Dorsolateral prefrontal cortex (tissue), 122 donors: ENCODE measurements at places on chromosomes 6 and 20. TPM values are rescaled to one million over a fixed set of nuclear protein-coding genes. Genes with fewer than 3 reads are reported as not detected.

The ANGPT4 gene
- 0.33 TPM for total RNA-seq

The SCRT2 gene
- total RNA-seq, result 2.8 TPM

The CGA gene
- not detected for total RNA-seq

The ATG5 gene
- 26.4 TPM for total RNA-seq

The HLA-DQB2 gene
- total RNA-seq, result 4.9 TPM

The SOX18 gene
- total RNA-seq, result 9.3 TPM

The WFDC12 gene
- total RNA-seq, result not detected

The CST1 gene
- total RNA-seq, result not detected

The GUCA1A gene
- total RNA-seq, result 1.9 TPM

The KHDRBS2 gene
- 51.8 TPM for total RNA-seq

The RCAN2 gene
- 153 TPM for total RNA-seq

The WFDC5 gene
- total RNA-seq, result not detected

The C20orf141 gene
- total RNA-seq, result not detected

The ERVFRD-1 gene
- total RNA-seq, result not detected

The SNAI1 gene
- total RNA-seq, result 0.53 TPM

The GCNT2 gene
- total RNA-seq, result 3.6 TPM

The DACT2 gene
- total RNA-seq, result 2.8 TPM

The COL11A2 gene
- 7.4 TPM for total RNA-seq

The PNPLA1 gene
- total RNA-seq, result not detected

The DST gene
- 761 TPM for total RNA-seq

The LRRC73 gene
- 8.5 TPM for total RNA-seq

The BANF2 gene
- not detected for total RNA-seq
